ENCODE measurements at places on chromosomes 12 and 14.

GRCh38 chr12:26807292-26807691 is 25.7 kb downstream of the ITPR2 start:
- no peak for DNase-seq

DNA sequence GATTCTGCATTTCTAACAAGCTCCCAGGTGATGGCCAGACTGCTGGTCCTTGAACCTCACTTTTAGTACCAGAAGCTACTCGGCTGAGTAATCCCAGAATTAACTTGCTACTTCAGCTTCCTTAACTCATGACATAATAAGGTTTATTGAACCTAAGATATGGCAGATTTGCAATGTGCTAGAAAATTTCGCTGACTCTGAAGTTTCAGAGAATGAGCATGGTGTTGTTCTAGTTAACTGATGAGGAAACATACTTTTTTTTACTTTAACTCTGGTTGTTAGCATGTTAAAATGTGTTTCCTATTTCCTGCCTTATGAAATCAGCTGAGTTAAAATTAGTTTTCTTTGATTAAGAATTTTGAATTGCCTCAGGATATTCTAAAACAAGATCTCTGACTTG is 23.1 kb upstream of the COX16 start:
- no peak for DNase-seq

DNA sequence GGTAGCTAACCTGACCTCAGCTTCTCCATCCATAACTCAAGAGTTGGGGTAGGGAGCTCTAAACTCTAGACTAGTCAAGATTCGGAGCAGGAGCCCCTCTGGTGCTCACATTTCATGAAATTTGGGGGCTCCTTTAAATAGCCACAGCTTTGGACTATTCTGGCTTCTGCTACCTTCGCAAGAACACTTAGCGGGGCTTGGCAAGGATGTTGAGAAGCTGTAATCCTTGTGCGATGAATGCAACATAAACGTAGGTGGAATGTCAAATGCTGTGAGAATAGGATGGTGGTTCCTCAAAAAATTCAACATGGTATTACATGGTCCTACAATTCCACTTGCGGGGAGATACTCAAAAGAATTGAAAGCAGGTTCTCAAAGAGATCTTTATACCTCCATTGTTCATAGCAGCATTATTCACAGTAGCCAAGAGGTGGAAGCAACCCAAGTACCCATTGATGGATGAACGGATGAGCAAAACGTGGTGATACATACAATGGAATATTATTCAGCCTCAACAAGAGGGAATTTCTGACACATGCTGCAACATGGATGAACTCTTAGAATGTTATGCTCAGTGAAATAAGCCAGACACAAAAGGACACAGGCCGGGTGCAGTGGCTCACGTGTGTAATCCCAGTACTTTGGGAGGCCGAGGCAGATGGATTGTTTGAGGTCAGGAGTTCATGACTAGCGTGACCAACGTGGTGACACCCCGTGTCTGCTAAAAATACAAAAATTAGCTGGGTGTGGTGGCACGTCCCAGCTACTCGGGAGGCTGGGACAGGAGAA is 73.8 kb downstream of the ACTN1 start:
- no peak for DNase-seq

DNA sequence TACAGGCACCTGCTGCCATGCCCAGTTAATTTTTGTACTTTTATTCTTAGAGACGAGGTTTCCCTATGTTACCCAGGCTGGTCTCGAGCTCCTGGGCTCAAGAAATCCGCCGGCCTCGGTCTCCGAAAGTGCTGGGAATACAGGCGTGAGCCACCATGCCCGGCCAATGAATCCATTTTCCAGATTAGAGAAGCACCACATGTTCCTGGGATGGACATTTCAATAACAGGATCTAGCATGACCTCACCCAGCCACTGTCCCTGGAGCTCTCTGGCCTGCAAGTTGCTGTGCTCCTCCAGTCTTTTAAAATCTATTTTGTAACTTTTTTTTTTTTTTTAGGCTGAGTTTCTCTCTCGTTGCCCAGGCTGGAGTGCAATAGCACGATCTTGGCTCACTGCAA is 2.2 kb downstream of the GPR132 start:
- no peak for DNase-seq

GRCh38 chr12:58424735-58425392 is 483.5 kb downstream of the ATP23 start:
- DNase-seq, result no peak

- DNase-seq, result no peak
These were observed 16.1 kb upstream of the KRT80 start for GRCh38 chr12:52207895-52208294.
